Gastroesophageal sphincter (tissue), 4 donors: ENCODE measurements at places on chromosomes 6 and 20. TPM values are rescaled to one million over a fixed set of nuclear protein-coding genes. Genes with fewer than 3 reads are reported as not detected.
A peak's percentile ranks its signal among the peaks of the same experiment; 100 is the strongest.

- ATAC-seq = peak; percentile 70
Observed at GRCh38 chr6:37137201-37138090, 32.5 kb upstream of the PIM1 start.

GRCh38 chr6:56691286-56691595, 48.6 kb upstream of the DST start:
- no peak for ATAC-seq

DNA sequence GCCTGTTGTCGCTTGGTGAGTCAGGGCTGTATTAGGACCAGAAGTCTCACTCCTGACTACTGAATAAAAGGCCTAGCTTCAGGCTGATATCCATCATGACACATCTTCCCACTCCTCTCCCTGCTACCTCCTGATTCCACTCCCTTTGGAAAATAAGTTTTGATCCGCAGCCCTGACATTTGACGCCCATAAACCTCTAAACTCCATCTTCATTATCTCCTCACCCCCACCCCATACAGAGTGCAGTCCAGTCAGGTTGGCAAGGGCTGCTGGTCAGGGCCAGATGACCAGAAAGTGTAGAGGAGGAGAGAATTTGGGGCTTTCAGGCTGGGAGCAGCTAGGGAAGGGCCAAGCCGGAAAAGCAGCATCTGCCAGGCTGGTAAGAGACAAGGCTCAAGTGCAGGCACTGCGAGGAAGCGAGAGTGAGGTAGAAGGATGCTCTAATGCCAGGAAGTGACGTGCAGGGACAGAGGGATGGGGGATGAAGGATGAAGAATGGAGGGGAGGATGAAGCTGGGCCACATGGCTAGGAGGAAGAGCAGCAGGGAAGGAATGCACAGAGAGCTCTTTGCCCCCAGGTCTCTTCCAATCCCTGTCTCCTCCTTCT, 1.2 kb downstream of the GGT7 start:
- ATAC-seq = no peak

DNA sequence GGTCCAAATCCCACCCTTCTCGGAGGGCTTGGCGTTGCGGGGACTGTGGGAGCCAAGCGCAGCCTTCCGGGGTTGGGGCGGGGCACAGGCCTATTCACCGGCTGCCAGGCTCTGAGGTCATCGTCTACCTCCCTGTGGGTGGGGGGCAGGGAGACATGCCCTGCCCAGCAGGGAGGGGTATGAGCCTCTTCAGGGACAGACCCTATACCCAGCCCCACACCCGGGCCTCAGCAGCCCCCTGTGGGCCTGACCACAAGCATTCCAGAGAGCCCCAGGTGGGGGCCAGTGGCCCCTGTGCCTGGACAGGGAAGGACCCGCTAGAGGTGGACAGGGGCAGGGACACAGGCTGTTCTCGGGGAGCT, 11.6 kb downstream of the LAMA5 start:
- ATAC-seq = no peak

DNA sequence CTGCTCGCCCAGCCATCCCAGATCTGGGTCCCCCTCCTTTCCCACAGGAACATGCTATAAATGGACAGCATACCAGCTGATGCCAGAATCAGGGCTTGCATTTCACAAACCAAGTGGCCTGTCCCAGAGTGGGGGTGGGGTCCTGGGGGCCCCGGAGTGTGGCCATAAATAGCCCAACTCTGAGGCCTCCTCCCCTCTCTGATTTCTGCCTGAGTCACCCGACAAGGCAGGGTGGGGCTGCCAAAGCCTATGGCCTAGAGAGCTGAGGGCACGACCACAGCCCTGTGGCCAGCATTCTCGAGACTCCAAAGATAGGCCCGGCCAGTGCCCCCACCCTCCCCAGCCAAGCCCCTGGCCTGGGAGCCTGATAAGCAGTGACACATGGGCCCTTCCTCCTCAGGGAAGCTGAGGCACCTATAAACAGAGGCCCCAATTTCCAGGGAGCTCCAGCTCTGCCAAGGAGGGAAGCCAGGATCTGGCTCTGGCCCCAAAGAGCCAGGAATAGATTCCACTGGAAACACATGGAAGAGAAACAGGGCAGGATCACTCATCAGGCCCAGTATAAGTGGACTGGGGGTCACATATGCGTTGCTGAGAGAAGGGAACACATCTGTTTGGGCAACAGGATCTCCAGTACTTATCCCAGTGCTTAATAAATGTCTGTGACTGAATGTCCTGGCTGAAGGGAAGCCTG, 20.3 kb downstream of the SNTA1 start:
- peak; percentile 83 for ATAC-seq

Gene LATS1
- 29.2 TPM for total RNA-seq

Gene PPP1R3D
- 11.7 TPM for total RNA-seq

Gene VGLL2
- total RNA-seq = not detected

Gene CYP21A2
- total RNA-seq = 0.47 TPM

Gene BTN1A1
- not detected for total RNA-seq

Gene FBXO30
- 102 TPM for total RNA-seq

Gene SRSF12
- total RNA-seq = 1.4 TPM
